ENCODE measurements at places on chromosomes 13 and 19.
A peak's percentile ranks its signal among the peaks of the same experiment; 100 is the strongest.

GRCh38 chr19:12137221-12137940 lies 2.8 kb downstream of the ZNF20 start:
- no peak for DNase-seq

GRCh38 chr19:51594774-51595109 lies 23.7 kb downstream of the ZNF175 start:
- no peak for DNase-seq

- DNase-seq: no peak
Observed at GRCh38 chr13:31225998-31226675, 26.4 kb downstream of the B3GLCT start.

GRCh38 chr19:31354799-31355664 lies 5.8 kb upstream of the TSHZ3 start:
- no peak for DNase-seq

- no peak for DNase-seq
Observed at GRCh38 chr13:27259831-27260230, 8.5 kb downstream of the RPL21 start.

DNA sequence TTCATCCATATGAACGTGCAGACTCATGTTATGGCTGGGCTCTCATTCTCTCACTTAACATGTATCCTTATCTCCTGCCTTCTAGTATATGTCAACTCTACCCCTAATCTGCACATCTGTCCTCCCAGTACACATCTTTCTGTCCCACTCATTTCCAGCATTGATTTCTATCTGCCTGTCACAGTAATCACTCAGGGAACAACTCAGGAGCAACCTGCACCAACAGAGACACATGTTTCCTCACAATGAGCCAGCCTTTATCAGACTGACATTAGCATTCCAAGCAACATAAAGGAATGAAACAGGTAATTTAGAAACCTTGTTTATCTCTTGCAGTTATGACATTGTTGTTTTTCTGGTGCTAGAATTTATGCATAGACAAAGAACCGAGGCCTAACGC lies 17.6 kb upstream of the SLC7A1 start:
- no peak for DNase-seq

DNA sequence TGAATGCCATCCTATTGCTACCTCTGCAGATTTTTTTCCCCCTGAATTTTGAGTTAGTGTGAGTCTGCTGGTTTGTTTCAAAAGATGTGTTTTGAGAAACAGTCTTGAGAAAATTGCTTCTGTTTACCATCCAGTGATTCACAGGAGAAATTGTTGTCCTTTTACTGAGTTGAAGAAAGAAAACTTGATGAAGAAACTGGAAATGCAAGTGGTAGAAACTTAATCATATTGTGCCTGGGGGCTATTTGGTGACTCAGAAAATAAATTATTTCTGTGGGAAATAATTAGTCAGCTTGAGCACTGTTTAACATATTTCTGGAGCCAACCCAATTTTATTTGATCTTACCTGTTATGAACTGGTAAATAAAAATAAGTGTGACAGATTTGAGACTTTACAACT lies 35.4 kb downstream of the PAN3 start:
- no peak for DNase-seq

DNA sequence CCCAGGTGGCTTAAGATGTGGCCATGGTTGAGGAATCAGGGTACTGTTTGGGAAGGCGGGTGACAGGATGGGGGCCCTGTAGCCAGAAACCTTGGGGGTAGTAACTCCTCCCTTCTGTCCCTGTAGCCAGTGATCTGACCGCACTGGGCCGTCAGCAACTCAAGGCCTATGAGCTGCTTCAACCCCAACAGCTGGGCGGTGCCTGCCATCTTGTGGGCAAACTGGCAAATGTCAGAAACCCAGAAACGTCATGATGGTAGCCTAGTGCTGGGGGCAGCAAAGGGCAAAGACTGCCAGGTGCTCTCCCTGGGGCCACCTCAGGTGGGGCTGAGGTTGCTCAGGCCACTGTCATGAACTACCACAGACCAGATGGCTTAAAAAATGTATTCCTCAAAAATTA lies 3.5 kb downstream of the COPE start:
- no peak for DNase-seq

DNA sequence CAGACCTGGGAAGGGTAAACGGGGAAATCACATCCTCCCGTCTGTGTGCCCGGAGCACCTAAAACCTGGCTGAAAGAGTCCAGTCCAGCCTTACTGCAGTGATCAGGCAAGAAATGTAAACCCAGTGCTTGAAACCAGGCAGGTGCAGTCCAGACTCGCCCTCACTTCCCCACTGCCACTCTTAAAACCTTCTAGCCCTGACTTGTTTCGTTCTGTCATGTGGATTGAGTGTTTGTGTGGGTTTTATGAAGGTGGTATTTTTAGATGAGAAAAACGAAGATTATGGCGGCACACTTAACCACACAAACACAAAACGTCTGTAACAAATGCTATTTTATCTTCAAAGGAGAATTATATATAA lies 839 bp upstream of the CKAP2 start:
- DNase-seq: peak; percentile 35

- no peak for DNase-seq
Observed at GRCh38 chr19:47357788-47358680, 8.9 kb downstream of the DHX34 start.

- DNase-seq: no peak
Observed at GRCh38 chr19:14408491-14409145, 10.5 kb downstream of the DDX39A start.

DNA sequence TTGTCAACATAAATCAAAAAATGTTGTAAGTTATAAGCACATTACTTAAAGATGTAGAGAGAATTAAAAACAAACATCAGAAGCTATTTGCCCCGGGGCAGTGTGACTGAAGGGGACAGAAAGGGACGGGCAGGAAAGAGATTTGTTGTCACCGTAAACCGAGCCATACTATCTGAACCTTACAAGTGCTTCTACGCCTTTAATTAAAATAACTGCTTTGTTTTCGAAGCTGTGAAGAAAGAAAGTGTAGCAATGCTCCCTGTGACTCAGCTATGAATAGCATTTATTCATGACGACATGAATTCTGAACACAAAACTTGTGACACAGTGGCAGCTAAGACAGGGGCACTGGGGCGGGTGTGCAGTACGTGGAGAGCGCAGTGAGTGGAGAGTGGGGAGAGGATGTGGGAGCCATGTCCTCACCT lies 30.0 kb downstream of the ZNF787 start:
- no peak for DNase-seq

GRCh38 chr19:49997709-49998108 lies 27.5 kb downstream of the VRK3 start:
- DNase-seq: peak; percentile 35

- no peak for DNase-seq
Observed at GRCh38 chr19:2487090-2487489, 11.2 kb downstream of the GADD45B start.

GRCh38 chr13:61797397-61797796 lies 381.7 kb upstream of the PCDH20 start:
- DNase-seq: no peak

DNA sequence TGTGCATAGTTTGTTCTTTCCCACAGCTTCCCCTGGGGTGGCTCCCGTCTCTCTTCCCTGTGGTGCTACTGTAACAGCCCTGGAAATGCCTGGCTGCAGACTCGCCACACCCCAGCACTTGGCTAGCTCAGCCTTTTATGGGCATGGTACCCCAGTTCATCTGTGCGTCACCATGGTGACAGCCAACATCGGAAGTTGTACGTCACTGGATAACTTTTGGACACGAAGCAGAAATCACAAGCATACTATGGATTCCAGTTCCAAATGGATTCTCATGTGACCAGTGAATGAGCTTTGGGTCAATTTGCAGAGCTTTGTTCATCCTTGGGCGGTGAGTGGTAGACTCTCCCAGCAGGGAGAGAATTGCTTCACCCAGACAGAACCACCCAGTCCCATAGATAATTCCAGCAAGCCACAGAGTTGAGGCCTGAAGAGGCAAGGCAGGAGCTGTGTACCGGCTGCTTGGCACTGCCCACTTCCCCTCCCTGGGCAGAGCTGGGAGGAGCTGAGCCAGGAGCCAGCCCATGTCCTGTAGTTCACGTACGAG lies 54.4 kb downstream of the COL4A2 start:
- DNase-seq: no peak

DNA sequence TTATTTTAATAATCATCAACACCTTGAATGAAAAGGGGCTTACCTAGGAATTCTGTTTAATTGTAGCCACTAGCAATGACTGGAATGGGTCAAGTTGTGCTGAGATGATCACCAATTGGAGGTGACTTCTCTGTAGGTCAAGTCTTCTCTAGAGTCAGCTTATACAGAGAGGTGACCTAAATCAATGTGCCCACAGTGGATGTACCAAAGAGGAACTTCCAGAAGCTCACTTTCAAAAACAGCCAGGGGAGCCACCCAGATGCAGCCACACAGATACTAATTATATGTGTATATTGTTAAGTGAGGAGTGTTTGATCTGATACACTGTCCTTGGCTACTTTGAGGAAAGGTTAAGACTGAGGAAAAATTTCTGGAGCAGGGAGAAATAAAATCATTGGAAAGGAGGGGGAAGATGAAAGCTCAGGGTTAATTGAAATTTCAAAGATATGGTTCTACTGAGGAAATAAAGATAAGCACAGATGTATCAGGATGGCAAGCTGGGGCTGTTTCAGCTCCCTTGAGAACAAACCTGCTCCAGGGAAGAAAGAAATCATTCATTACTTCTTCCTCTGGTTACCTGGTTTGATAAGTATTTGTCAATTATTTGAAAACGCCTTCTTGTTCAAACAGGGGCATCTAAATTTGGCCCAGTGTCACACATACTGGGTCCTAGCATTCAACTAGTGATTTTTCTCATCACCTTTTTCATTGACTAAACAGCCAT lies 5.1 kb downstream of the GPR183 start:
- DNase-seq: no peak
